ENCODE measurements at places on chromosomes 1 and 21.

DNA sequence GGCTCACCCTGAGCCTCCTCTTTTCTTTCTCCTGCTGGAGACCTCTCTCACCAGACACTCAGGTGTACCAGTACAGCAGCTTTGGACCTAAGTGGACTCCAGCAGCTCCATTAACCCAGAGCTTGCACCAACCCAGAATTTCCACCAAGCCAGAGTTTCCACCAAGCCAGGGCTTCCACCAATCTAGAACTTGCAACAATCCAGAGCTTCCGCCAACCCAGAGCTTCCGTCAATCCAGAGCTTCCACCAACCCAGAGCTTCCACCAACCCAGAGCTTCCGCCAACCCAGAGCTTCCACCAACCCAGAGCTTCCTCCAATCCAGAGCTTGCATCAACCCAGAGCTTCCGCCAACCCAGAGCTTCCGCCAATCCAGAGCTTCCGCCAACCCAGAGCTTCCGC, 23.2 kb downstream of the CRYAA start:
- no peak for DNase-seq

DNA sequence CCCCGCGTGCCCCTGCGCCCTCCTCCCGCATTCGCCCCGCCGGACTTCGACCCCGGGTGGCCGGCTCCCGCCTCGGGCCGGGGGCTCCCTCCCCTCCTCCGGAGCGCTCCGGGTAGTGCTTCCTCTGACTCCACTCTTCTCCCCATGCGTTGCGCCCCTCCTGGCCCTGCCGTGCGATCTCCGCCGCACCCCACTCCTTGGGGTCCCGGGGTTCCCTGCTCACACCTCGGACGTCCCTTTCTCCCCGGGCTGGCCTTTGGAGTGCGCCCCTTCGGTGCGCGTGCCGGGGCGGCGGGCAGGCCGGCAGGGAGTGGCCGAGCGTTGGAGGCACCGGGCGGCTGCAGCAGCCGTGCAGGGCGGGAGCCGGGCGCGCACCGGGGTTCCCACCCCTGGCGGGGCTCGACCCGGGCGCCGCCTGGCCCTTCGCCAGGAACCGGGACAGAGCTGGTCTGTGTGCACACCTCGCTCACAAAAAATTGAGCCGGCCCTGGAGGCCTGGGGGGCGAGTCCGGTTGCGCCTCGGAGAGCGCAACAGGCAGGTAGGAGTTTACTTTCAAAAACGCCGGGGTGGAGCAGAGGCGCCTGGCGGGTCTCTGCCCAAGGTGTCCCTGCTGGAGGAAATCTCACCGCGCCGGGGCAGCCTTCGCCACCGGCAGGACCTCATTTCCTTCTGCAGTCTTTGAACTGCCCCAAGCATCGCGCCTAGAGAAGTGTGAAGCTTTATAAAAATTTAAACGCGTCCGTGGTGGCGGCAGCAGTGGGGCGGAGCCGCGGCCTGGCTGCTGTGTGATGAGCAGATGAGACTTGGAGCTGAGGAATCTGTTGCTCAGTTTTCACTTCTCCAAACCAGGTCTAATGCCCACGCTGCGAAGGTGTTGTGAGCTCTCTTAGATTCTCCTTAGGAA, 650 bp downstream of the VANGL1 start:
- peak; percentile 17 for DNase-seq

GRCh38 chr1:108077991-108078390, 113.0 kb upstream of the VAV3 start:
- no peak for DNase-seq

GRCh38 chr1:116923421-116923820, 13.7 kb downstream of the PTGFRN start:
- DNase-seq = no peak

- DNase-seq = no peak
Measured at GRCh38 chr21:33824156-33824941, 91.3 kb downstream of the ATP5PO start.

DNA sequence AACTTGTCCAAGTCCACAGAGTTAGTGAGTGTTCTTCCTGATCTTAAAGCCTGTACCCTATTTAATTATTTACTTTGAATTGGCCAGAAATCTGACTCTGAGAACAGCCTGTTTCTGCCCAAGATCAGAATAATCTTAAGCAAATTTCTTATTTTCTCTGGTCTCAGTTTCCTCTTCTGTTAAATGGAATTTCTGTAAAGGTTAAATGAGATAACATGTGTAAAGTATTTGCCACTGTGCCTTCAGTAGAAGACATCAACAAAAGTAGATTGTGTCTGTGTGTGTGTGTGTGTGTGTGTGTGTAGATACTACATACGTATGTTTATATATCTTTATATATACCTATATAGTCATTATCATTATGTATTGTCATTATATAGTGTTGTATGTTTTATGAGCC, 124.2 kb upstream of the FGGY start:
- no peak for DNase-seq

DNA sequence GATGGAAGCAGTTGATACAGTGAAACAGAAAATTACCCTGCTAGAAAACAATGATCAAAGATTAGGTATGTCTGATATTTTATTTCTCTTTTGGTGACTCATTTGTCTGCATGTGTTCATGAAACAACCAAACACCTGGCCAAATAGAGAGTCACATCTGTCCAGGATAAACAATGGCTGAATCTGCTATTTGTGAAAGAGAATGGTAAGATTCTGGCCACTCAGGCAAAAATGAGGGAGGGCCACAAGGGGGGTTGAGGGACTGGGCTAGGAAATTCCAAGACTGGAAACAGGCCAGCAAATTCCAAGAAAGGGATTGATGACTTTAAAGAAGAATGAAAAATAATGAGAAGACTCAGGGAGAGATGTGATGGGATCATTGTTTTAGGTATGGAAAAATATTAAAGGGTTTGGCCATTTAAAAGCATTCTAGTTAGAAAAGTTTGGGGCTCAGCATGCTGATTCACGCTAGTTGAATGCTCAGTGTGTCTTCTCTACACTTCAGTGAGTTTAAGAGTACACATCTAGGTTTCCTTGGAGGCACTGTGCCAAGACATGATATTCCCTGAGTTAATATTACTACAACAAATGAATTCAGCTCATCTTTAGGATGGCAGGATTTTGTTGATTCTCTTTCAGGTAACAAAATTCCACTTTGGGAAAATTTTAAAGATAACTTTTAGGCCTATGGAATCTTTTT, 44.9 kb downstream of the TRAF5 start:
- no peak for DNase-seq

GRCh38 chr1:93221913-93222312, 41.4 kb downstream of the CCDC18 start:
- peak; percentile 88 for DNase-seq

- DNase-seq = no peak
Measured at GRCh38 chr1:74822851-74823401, 90.0 kb downstream of the TYW3 start.

GRCh38 chr1:187692799-187693198, 864.0 kb downstream of the PLA2G4A start:
- DNase-seq = no peak

DNA sequence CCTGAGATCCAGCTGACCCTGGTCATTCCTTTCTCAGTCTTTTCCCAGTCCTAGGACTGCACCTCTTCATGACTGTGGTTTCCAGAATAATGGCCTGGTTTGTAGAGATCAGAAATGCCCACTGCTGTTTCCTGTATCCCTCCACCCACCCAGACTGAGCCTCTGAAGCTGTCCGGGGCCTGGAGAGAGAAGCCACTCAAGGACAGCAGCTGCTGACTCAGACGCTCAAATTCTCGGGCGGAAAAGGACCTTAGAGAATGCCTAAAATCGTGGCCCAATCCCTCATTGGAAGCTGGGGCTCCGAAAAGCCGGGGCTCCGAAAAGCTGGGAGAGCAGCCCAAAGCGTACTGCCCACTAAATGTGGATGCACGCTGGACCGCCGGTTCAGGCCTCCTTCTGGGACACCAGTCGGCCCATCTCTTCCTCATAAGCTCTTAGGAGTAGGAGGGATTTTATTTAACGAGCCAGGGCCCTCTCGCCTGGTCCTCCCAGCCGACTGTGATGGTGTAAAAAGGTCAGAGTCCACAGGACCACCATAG, 7.8 kb upstream of the GPR61 start:
- DNase-seq = no peak

- DNase-seq = no peak
Measured at GRCh38 chr1:107171333-107171732, 30.5 kb downstream of the NTNG1 start.

DNA sequence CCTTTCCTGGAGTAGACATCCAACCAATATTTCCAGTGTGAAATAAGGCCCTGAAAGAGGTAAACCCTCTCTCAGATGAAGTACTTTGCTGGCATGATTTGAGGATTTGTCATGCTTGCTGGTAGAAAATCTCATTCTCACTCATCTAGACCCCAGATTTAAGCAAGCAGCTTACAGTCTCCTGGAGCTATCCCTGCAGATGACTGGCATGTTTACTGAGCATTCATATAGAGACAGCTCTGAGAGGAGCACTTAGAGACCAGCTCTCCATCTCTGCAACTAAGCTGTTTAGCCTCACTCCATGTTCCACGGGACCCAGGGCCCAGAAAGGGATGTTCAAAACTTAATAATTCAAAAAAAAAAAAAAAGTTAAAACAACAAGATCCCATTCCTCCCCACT, 34.2 kb downstream of the GPR161 start:
- DNase-seq = no peak

GRCh38 chr1:205920861-205921569, 22.2 kb downstream of the SLC26A9 start:
- no peak for DNase-seq

DNA sequence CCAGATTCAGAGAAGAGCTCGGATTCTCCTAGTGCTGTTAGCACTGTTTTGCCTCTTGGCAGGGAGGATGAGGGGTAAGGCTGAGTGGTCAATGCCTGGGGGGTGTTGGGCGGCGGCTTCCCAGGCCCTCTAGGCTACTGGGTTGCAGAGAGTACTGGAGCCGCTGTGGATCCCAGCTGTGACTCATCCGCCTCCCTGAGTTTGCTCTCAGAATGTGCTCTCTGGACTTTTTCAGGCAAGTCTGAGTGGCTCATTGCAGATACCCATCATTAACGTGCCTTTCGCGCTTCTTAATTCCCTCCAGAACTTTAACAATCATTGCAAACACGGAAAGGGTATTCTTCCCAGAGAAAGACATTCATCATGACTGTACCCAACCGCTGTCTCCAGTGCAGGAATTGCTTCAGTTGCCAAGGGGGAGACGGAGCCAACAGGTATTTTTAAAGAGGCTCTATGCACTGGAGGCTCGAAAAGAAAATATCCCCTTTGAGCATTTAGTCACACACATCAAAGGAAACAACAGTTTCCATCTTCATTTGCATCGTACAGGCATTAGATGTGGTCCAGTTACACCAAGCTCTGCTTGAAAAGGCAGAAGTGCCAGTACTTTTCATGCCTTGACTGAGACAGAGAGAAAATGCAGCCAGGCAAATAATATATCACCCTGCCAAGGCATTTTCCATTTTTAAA, 14.4 kb upstream of the CAMTA1 start:
- DNase-seq = peak; percentile 56

GRCh38 chr21:37828556-37828955, 87.7 kb downstream of the KCNJ6 start:
- no peak for DNase-seq

GRCh38 chr1:89791064-89791726, 29.6 kb upstream of the LRRC8D start:
- no peak for DNase-seq

DNA sequence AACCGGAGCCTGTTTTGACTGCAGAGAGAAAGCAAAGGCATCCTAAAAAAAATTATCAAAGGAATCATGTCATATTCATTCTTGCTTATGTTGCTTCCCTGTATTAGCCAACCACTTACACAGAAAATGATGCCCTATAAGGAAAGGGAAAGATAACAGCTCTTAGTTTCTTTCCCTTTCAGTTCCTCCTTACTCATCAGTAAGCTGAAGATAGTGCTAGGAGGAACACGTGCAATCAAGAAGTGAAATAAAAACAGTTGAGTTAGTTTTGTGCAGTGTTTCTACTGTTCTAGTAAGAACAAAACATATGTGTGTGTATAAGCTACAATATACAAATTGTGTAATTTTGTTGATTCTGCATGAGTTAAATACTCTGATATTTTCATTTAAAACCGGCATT, 45.3 kb upstream of the MTF2 start:
- peak; percentile 74 for DNase-seq

GRCh38 chr1:203934651-203935050, 73.3 kb downstream of the SNRPE start:
- no peak for DNase-seq

DNA sequence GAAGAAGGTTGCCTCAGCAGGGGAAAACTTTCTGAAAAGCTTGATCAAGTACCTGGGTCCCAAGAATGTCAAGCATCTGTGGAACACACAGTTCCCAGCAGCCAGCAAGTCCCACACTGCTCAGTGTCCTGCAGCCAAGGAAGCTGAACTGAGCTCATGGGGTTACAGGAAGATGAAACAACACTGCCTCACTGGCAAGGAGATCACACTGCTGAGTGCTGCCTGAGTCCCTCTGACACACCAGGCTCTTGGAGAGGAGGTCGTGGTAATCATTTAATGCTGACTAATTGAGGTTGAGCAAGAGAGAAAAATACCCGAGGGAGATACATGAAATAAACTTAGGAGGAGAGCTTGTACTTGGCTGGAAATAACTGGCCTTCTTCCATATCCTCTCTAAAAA, 75.2 kb downstream of the MPZL1 start:
- peak; percentile 97 for DNase-seq

GRCh38 chr1:241677201-241677600, 25.1 kb downstream of the WDR64 start:
- DNase-seq = peak; percentile 8

DNA sequence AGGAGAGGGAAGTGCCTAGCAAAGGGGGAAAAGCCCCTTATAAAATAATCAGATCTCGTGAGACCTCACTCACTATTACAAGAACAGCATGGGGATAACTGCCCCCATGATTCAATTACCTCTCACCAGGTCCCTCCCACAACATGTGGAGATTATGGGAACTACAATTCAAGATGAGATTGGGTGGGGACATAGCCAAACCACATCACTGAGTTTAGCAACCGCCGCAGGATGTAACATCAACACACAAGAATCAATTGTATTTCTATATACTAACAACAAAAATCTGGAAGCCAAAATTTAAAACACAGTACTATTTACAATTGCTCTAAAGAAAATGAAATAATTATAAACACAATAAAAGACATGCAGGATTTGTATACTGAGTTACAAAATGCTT, 21.9 kb downstream of the DIRAS3 start:
- no peak for DNase-seq

All from amniotic epithelial cell (primary cell).